H1 (cell line): ENCODE measurements at places on chromosomes 5 and 9.
A peak's percentile ranks its signal among the peaks of the same experiment; 100 is the strongest.

DNA sequence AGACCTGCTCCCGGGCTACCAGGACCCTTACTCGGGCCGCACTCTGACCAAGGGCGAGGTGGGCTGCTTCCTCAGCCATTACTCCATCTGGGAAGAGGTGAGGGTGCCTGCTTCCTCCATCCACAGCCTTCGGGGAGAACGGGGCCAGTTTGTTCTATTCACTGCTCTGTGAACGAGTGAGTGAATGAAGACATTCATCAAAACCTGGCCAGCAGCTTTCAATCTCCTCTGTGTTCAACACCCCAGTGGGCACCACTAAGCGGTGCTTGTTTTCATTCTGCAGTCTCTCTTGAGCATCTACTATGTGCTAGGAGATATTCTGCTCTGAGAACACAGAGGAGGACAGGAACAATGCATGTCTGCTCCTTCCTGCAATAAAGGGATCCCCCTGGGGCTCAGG lies 10.6 kb downstream of the CERCAM start:
- no peak overlapping the region for H3K4me3 ChIP-seq
- no peak for DNase-seq
- no peak overlapping the region for H3K27ac ChIP-seq
- H3K36me3 ChIP-seq = no peaks in the 10 kb centered on the region

- no peak for DNase-seq
- H3K36me3 ChIP-seq = no peaks in the 10 kb centered on the region
- no peaks in the 10 kb centered on the region for H3K27me3 ChIP-seq
- H3K4me3 ChIP-seq = no peak overlapping the region
- no peaks in the 10 kb centered on the region for H3K4me1 ChIP-seq
- H3K27ac ChIP-seq = no peak overlapping the region
Observed at GRCh38 chr5:161001604-161002003, 149.6 kb upstream of the ATP10B start.

DNA sequence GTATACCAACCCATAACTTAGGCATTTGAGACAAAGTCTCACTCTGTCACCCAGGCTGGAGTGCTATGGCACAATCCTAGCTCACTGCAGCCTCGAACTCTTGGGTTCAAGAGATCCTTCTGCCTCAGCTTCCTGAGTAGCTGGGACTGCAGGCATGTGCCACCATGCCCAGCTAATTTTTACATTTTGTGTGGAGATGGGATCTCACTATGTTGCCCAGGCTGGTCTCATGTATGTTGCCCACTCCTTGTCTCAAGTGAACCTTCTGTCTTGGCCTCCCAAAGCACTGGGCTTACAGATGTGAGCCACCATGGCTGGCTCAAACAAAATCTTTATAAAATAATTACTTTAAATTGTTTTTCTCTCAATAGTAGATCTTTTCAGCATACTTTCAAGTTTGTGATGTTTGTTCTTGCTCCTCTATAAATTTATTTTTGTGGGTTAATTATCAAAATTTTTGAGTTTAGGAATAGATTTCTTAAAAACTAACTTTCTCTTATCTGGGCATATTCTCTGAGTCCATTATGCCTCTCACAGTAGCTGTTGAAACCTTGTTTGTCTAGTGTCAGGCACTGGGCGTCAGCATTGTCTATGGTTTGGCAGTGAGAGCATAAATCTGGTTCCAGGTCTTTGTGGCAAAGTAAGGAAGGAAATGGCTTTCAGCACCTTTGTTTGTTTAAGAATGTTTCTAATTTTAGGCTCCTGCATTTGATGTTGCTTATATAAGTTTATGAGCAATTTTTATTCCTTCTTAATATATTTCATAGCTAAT lies 38.7 kb downstream of the NLN start:
- peaks cover 39% of the 10 kb centered on the region for H3K36me3 ChIP-seq
- H3K4me3 ChIP-seq = no peak overlapping the region
- no peak overlapping the region for H3K27ac ChIP-seq
- no peaks in the 10 kb centered on the region for H3K4me1 ChIP-seq
- no peak for DNase-seq
- H3K27me3 ChIP-seq = no peaks in the 10 kb centered on the region

DNA sequence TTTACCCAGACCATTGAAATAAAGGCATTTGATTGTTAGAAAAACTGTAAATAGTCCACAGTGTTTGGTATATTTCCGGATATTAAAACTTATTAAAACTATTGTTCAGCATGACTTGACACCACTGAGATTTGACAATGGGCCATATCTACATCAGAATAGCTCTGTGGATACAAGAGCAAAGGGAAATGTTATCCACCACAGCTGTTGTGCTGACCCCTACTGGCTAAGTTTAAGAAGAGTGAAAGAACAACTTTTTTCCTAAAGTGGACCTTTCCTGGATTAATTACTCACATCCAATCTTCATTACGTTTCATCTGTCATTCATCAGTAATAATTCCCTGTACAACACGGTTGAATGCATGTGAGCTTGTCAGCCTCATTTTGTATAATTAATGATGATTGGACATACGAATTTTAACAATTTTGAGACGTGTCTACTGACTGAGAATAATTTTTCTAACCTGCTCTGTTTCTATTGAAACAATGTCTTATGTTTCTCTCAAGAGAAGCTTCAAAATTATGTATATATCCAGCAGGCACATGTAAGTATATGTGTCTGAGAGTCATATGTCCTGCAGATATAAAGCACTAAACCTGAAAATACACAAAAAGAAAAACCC lies 1952.6 kb downstream of the MAT2B start:
- no peak overlapping the region for H3K4me3 ChIP-seq
- no peak overlapping the region for H3K27ac ChIP-seq
- no peaks in the 10 kb centered on the region for H3K27me3 ChIP-seq
- no peaks in the 10 kb centered on the region for H3K4me1 ChIP-seq
- DNase-seq = peak; percentile 9
- no peaks in the 10 kb centered on the region for H3K36me3 ChIP-seq

- no peak overlapping the region for H3K27ac ChIP-seq
- H3K27me3 ChIP-seq = no peaks in the 10 kb centered on the region
- no peaks in the 10 kb centered on the region for H3K4me1 ChIP-seq
- DNase-seq = no peak
Observed at GRCh38 chr5:51691538-51692079, 308.4 kb downstream of the ISL1 start.

- H3K4me3 ChIP-seq = no peak overlapping the region
- H3K36me3 ChIP-seq = no peaks in the 10 kb centered on the region
- H3K27ac ChIP-seq = no peak overlapping the region
- H3K4me1 ChIP-seq = no peaks in the 10 kb centered on the region
- no peaks in the 10 kb centered on the region for H3K27me3 ChIP-seq
- no peak for DNase-seq
Observed at GRCh38 chr9:100286257-100286656, 66.5 kb downstream of the TEX10 start.

DNA sequence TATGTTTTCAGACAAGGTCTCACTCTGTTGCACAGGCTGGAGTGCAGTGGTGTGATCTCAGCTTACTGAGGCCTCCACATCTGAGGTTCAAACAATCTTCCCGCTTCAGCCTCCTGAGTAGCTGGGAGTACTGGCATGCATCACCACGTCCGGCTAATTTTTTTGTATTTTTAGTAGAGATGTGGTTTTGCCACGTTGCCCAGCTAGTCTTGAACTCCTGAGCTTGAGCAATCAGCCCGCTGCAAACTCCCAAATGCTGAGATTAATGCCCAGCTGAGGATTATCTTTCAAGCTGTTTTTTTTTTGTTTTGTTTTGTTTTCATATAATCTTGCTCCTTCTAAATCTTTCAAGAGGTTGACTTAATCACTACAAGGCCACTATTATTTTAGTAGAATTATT lies 47.3 kb upstream of the SLC28A3 start:
- H3K27ac ChIP-seq = no peak overlapping the region
- no peak for DNase-seq
- no peak overlapping the region for H3K4me3 ChIP-seq
- H3K36me3 ChIP-seq = no peaks in the 10 kb centered on the region
- no peaks in the 10 kb centered on the region for H3K4me1 ChIP-seq
- H3K27me3 ChIP-seq = no peaks in the 10 kb centered on the region

GRCh38 chr9:92047500-92047899 lies 67.7 kb downstream of the SPTLC1 start:
- H3K36me3 ChIP-seq = peaks cover 13% of the 10 kb centered on the region
- no peaks in the 10 kb centered on the region; the same call in 1 of the 2 replicates for H3K4me1 ChIP-seq
- no peak overlapping the region for H3K27ac ChIP-seq
- H3K27me3 ChIP-seq = no peaks in the 10 kb centered on the region

DNA sequence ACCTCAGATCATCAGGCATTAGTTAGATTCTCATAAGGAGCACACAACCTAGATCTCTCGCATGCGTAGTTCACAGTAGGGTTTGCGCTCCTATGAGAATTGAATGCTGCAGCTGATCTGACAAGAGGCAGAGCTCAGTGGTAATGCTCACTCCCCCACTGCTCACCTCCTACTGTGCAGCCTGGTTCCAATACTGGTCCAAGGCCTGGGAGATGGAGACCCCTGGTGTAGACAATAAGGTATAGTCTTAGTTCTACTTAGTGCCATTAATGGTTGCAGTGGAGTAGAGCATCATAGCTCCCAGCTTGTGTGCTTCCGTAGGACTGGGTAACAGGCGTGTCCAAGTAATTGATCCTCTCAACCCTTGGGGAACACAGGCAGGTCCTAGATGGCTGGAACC lies 70.4 kb upstream of the ANKRD55 start:
- no peaks in the 10 kb centered on the region for H3K27me3 ChIP-seq
- H3K36me3 ChIP-seq = no peaks in the 10 kb centered on the region
- DNase-seq = no peak
- no peak overlapping the region for H3K27ac ChIP-seq
- H3K4me3 ChIP-seq = no peak overlapping the region

DNA sequence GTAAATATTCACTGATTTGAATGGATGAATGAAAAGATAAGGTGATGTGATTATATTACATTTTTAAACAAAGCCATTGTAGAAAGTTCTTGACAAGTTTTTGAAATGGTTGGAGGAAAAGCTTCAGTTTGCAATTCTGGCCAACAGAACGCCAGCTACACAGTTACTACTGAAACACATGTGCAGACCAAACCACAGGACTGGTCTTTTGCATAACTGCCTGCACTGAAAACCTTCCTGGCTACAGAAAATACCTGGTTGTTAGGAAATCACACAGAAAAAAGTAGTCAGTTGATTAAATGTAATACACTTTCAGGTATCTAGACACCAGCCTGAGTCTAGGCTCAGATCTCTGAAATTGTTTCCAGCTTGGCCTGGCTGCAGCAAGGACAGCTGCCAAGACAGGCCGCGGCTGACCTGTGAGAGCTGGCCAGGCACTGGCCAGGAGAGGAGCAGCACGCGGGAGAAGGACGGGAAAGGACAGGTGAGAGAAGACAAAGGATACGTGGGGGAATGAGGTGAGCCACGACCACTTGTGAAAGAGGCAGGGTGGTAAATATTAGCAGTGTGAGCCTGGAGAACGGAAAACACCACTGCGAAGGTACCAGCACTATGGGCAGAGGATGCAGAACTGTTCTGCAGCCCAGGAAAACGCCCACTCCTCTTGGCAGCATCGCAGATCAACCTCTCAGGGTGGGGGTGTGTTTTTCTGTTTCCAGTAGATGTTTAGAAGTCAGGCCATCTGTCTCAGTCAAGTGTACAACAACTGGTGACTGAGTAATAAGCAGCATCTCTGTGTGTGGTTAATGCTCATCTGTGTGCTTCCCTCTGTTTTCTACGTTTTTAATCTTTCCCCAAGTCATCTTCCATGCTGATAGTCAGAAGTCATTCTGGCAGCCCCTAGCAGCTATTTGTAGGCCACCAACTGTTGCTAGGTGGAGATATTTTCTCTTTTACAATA lies 137.4 kb downstream of the SCAMP1 start:
- H3K27ac ChIP-seq = no peak overlapping the region
- no peaks in the 10 kb centered on the region for H3K36me3 ChIP-seq
- no peaks in the 10 kb centered on the region for H3K27me3 ChIP-seq
- H3K4me3 ChIP-seq = no peak overlapping the region

GRCh38 chr9:85278769-85279168 lies 463.0 kb downstream of the AGTPBP1 start:
- H3K4me3 ChIP-seq = no peak overlapping the region
- no peaks in the 10 kb centered on the region for H3K36me3 ChIP-seq
- no peak for DNase-seq
- H3K27me3 ChIP-seq = no peaks in the 10 kb centered on the region

DNA sequence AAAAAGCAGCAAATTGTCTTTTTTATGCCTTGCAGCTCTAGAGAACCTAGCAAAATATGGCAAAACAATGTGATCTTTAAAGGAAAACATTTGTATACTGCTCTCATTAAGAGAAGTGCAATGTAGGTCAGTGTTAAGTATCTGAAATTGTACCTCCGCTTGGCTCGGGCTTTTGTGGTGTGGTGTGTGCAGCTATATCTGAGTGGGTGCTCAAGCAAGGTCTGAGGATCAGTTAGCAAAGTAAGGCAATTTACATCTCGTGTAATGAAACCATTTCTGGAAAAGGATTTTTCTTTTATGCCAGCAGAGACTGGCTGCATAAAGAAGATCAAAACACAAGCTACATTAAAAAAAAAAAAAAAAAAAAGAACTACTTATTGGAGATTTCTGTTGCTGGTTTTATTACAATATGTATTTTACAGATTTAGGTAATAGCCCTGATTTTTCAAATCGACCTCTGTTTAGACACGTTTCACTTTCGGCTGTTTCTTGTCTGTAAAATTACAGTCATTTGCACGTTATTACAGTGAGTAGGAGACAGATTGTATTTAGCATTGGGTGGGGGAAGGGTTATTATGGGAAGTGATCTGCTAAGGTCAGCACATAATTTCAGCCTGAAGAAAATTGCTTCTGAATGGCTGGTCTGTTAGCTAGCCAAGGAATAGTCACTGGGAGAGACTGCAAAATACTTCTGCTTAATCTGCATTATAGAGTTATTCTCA lies 7.9 kb upstream of the ZNF608 start:
- DNase-seq = no peak
- no peak overlapping the region for H3K4me3 ChIP-seq
- no peak overlapping the region for H3K27ac ChIP-seq
- no peaks in the 10 kb centered on the region for H3K27me3 ChIP-seq
- no peaks in the 10 kb centered on the region; the same call in 1 of the 2 replicates for H3K4me1 ChIP-seq

DNA sequence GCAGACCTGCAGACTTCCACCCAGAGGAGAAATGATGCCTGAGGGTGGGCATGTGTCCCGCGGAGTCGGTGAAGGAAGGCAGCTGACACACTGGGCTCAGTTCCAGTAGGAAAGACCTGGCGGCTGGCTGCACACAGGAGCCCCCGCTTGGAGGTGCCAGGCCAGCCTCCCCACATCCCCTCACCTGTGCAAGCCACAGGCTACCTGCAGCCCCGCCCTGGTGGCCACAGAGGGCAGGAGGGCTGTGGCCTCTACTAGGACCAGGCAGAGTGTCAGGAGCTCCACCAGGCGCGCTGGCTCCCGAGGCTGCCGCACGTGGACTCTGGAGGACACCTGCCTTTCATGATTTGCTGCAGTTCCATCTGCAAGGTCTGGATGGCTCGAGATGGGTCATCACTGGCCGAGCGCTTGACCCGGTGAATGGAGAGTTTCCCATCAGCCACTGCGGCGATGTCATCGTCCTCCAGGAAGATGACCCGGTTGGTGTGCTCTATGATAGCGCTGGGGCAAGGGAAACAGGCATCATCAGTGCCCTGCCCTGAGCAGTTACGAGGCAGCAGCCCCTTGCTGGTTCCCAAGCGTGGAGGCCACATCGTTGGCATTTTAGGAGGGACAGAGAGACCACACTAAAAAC lies 26.7 kb upstream of the MAPK9 start:
- no peak for DNase-seq
- H3K36me3 ChIP-seq = peaks cover 78% of the 10 kb centered on the region
- H3K27ac ChIP-seq = no peak overlapping the region
- H3K4me3 ChIP-seq = no peak overlapping the region
- H3K4me1 ChIP-seq = no peaks in the 10 kb centered on the region
